Left lung (tissue), 14 donors: ENCODE measurements at places on chromosomes 11 and 22.

DNA sequence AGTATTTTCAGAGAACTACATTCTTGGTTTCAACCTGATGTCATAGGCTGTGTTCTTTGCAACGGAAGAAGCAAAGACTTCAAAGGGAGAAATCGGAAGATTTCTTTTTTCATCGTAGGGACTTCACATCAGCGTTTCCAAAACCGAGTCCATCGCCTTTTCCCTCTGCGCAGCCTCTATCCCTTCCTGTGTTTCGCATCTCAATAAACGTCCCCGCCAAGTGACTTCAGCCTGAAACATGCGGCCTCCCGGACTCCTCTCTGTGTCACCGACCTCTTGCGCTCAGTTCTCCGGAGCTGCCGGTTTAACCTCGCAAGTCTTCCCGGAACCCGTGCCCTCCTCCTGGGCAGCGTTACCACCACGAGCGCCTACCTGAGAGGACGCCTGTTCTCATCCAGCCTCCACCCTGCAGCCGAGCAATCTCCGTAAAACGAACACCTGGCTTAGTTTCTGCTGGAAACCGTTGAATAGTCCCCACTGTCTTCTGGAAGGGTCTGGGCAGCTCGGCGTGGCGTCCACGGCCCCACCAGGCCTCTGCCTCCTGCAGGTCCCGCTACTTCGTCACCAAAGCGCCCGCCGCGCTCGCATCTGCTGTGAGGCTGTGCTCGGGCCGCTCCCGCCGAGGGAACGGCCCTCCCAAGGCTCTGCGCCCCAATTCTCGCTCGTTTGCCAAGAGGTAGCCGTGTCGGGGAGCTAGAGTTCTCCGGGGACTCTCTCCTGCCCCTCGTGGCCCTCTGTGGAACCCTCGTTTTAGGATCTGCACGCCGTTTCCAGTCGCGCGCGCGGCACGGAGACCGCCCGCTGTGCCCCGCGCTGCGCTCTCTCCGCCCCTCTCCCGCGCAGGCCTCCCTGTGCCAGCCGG lies at the start of gene GLB1L3:
GLB1L3 (plus strand) TSS at position 846 of the 862 bp plus-strand sequence. CDS start 362 bp downstream, outside the sequence.
- no peak for DNase-seq

DNA sequence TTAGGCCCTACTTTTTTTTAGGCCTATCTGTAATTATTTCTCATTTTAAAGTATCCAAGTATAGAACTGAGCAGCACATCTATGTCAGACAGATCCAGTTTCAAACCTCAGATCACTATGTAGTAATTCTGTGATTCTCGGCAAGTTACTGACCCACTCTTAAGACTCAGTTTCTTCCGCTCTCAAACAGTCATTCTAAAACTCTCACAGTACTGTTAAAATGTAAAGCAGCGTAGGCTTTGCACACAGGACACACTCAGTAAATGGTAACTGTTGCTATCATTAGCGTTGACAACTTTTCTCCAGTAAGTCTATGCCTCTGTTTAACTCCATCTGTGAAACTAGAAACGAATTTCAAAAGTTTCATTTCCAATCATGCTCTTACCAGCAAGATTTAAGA lies 277.1 kb downstream of the TTC28 start:
- DNase-seq = no peak

DNA sequence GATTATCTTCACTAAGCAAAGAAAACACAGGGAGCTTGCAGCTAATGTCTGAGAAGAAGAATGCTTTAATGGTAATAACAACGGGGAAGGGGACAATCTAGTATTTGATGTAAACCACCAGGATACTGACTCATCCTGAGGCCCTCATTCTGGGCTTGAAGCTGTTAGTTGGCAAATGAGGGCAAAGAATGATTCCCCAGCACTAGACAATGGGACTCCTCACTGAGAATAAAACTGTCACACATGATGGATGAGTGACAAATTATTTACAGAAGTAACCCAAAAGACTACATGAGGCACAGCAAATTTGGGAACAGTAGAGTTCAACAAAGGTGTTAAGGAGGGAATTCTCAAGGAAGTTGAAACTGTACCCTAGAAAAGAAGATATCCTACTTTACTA lies 76.3 kb downstream of the FAM168A start:
- DNase-seq = no peak

- no peak for DNase-seq
Observed at GRCh38 chr22:32764330-32765131, 37.0 kb upstream of the TIMP3 start.

GRCh38 chr22:20758688-20759087 lies 15.2 kb upstream of the SERPIND1 start:
- no peak for DNase-seq

- DNase-seq = peak; percentile 71
Observed at GRCh38 chr11:96155627-96156378, 187.2 kb downstream of the MAML2 start.

GRCh38 chr11:47225552-47226400 lies 11.0 kb downstream of the DDB2 start:
- no peak for DNase-seq
